Naive B cell (primary cell): ENCODE measurements at places on chromosomes 13 and 19.

DNA sequence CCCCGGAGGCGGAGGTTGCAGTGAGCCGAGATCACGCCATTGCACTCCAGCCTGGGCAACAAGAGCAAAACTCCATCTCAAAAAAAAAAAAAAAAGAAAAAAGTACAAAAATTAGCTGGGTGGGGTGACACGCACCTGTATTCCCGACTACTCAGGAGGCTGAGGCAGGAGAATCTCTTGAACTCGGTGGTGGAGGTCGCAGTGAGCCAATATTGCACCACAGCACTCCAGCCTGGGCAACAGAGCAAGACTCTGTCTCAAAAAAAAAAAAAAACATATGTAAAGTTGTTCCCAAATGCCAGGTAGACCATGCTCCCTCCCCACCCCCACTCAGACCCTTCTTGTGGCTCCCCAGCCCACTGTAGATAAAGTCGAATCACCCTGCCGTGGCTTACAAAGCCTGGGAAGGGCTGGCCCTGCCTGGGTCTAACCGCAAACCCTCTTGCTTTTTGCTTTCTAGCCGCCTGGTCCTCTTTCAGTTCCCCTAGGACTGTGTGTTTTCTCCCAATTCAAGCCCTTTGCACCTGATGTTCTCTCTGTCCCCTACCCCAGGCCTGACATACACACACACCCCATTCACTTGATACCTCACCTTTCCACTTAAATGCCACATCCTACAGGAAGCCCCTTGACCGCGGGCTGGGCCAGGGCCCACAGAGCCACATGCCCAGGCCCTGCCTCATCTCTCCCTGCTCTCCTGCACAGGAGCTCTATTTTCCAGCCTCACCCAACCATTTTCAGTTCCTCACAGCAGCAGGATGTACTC lies 34.4 kb downstream of the MAP4K1 start:
- DNase-seq, result no peak

DNA sequence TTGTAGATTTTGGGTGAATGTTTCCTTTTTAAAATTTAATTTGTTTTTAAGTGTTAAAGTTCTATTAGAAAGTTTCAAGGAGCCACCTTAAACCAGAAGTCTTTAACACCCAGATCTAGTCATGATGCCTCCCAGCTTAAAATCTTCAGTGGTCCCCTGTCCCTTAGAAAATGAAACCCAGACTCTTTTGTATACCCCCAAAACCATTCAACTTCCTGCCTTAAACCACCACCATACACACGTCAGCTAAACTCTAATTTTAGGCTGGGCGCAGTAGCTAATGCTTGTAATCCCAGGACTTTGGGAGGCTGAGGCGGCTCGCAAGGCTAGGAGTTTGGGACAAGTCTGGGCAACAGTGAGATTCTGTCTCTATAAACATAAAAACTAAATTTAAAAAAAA lies 37.9 kb downstream of the N4BP2L1 start:
- no peak for DNase-seq

DNA sequence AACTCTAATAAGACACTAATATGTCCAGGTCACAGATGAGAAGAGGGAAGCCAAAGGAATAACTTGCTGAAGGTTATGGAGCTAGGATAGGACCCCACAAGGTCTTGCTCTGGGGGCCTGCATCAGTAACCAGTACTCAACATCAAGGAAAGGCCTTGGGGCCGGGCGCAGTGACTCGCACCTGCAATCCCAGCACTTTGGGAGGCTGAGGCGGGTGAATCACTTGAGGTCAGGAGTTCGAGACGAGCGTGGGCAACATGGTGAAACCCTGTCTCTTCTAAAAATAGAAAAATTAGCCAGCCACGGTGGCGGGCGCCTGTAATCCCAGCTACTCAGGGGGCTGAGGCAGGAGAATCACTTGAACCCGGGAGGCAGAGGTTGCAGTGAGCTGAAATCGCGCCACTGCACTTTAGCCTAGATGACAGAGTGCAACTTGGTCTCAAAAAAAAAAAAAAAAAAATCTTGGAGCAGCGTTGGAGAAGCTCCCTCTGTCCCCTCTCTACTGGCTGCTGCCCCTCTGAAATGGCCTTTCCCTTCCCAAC lies 1.8 kb downstream of the LONP1 start:
- no peak for DNase-seq

- no peak for DNase-seq
Observed at GRCh38 chr13:67123165-67123564, 107.0 kb downstream of the PCDH9 start.

DNA sequence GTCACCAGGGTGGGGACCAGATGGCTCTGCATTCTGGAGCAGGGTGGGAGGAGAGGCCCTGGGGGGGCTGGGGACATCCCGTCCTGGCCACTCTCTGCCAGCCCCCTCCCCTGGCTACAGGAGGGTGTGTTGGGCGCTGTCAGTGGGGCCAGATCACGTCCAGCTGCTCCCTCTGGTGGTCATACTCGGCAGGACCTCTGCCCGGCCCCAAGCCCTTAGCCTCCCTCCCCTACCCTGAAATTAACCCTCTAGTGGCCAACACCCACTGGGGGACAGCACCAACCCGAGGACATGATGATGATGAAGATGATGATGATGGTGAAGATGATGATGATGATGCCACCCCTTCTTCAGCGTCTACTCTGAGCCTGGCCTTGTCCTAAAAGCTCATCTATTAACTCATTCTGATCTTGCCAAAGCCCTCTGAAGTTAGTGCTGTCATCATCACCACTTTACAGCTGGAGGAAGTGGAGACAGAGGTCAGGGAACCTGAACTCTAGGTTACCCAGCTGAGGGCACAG lies 590 bp upstream of the LGI4 start:
- peak; percentile 62 for DNase-seq

GRCh38 chr19:47134545-47134944 lies 3.9 kb downstream of the SAE1 start:
- no peak for DNase-seq

- DNase-seq, result no peak
Observed at GRCh38 chr13:77811381-77811780, 107.2 kb downstream of the EDNRB start.

GRCh38 chr13:32728327-32728726 lies 142.1 kb downstream of the PDS5B start:
- DNase-seq, result no peak

GRCh38 chr13:94333131-94333820 lies 146.2 kb downstream of the DCT start:
- DNase-seq, result no peak

- DNase-seq, result no peak
Observed at GRCh38 chr13:85427416-85427815, 371.8 kb downstream of the SLITRK6 start.

DNA sequence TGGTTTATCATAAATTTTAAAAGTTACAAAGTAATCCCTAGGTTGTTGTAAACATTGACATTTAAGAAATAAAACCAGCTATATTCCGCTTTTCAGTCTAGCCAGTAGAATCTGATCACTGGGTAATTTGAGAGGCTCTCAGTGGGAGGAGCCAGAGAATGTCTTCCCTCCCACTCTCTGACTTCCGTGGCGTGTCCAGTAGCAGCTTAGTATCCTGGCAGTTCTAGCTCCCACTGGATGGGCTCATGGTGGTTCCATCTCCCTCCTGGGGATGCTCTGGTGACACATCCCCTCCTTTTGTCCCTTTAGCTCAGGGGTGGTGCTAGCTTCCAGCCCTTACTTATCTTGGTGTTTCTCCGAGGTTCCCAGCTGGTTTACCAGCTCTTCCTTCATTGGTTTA lies 34.5 kb downstream of the MTUS2 start:
- no peak for DNase-seq
